ENCODE measurements at places on chromosomes 11 and 22.
A peak's percentile ranks its signal among the peaks of the same experiment; 100 is the strongest.

GRCh38 chr11:61041755-61042518, 60.4 kb upstream of the CD5 start:
- peak; percentile 10 for DNase-seq

DNA sequence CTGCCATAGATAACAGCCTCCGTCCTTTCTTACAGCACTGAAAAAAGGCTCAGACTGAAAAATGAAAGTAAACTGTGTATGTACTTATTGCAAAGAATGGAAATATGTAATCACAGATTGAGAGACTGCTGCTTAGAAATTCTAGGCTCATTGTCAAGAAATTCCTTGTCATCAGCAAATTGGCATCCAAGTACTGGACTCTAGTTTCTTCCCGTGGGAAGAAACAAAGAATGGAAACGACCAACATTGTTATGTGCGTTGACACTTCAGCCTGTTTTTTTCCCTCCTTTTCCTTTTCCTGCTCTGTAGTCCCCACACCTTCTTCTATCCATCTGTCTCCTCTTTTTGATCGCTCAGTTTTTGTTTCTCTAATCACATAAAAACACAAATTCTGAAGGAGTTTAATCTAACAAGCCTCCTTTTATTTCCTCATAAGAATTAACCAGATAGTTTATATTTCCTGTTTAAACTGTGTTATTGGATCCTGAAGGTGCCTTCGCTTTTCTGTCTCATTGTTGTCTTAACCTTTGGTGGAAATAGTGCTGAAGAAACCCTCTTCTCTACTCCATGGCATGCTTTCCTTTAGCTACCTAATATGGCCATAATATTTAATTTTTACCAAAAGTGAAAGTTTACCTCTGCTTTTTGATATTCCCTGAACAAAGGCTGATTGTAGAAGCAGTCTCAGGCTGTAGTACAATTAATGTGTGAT, 20.0 kb upstream of the CASP12 start:
- DNase-seq: no peak

- no peak for DNase-seq
Measured at GRCh38 chr22:49657275-49657973, 170.2 kb downstream of the BRD1 start.

DNA sequence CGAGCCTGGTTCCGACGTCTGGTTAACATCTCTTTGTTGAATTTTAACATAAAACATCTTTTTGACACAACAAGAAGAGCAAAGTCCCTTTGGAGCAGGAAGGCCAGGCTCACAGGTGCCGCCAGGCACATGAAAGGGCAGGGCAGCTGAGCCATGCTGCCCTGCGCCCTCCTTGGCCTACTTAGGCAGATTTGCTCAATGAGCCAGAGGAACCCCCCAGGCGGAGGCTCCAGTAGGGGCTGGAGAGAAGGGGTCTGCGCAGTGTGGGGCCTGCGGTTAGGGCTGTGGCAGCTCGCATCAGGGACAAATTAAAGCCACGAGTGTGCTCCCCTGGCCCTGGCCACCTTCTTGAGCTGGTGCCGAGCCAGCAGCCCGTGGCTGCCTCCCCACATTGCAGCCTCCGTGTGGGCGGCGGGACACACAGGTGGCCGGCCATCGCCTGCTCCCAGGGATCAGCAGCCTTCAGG, 9.9 kb upstream of the SLC22A12 start:
- no peak for DNase-seq

DNA sequence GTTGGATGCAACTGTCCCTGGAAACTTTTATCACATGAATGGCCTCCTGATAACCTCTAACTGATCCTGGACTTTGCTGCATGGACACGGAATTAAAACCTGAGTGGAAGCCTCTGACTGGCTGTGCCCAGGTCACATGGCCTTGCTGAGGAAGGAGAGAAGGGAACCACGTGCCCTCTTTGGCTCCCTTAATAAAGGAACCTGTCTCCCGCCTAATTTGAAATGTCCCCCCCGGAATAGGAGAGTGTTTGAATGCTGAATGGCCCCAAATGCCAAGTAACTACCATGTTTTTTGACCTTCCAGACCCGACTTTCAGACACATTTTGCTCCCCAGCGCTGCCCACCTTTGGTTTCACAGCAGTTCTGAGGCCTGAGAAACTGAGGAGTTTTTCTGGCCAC, 76.9 kb downstream of the ADAMTS15 start:
- no peak for DNase-seq

DNA sequence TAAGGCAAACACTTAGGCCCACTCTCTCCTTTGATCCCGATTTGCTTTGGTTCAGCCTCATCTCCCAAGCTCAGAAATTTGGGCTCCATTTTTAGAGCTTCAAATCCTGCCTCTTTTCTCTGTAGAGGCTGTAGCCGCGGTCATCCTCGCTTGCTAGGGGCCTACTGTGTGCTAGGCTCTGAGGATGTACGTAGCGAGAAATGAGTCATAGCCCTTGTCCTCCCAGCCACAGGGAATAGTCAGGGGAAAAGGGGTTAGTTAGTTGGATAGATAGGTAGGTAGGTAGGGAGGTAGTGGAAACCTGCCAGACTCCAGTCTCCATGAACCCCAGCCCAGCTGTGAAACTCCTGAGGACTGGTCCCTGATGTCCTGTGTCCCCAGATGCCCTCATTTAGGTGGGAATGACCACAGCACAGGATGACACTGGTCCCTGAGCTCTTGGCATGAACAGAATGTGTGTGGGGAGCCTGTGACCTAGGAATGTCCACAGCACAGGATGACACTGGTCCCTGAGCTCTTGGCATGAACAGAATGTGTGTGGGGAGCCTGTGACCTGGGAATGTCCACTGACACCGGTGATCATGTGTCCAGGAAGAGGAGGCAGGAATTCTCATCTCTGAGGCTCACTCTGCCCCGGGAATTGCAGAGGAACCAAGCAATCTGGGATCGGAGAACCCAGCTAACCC, 21.4 kb upstream of the HMOX1 start:
- no peak for DNase-seq

DNA sequence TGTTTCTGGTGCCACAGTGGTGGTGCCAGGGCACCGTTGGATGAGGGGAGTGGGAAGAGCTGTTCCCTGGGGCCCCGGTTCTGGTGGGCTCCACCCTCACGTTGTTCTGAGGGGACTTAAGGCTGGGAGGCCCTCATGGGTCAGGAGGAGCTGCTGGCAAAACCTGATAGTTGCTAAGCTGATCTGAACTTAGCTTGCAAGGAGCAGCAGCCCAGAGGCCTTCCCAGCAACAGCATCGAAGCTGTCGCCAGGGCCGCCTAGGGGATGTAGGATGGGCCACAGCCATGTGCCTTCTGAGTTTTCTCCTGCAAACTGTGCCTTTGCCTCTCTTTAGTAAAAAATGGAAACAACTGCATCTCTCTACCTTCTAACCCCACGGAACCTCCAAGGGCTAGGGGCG, 240.2 kb downstream of the TBC1D22A start:
- DNase-seq: no peak

GRCh38 chr22:38305471-38306448, 11.5 kb downstream of the CSNK1E start:
- DNase-seq: no peak

GRCh38 chr22:49052023-49052538, 775.6 kb downstream of the BRD1 start:
- DNase-seq: no peak

- DNase-seq: no peak
Measured at GRCh38 chr11:126518071-126518971, 162.8 kb downstream of the ST3GAL4 start.

DNA sequence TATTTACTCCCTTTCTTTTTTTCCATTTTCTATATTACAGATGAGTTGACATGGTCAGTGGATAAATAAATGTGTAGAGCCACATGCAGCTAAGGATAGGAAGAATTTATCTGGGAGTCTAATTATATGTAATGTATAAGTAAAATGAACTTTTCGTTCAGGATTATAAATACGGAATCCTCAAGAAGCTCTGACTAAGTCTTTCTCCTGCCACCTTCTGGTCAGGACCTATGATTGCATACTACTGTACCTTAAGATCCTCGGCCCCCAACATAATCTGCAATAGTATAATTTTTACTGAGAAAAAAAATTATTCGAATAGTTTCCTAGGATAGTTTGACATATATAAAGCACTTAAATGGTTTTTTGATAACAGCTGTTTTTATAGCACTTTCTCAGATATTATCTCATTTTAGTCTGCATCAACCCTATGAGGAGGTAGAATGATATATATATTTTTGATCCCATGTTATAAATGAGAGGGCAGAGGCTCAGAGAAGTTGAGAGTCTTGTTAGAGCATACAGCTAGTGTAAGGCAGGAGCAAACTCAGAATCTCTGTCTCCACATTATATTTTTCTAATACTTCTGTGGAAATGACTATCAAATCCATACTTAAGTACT, 36.1 kb downstream of the CCDC90B start:
- no peak for DNase-seq

- DNase-seq: no peak
Measured at GRCh38 chr11:80309301-80309700, 868.5 kb upstream of the TENM4 start.

DNA sequence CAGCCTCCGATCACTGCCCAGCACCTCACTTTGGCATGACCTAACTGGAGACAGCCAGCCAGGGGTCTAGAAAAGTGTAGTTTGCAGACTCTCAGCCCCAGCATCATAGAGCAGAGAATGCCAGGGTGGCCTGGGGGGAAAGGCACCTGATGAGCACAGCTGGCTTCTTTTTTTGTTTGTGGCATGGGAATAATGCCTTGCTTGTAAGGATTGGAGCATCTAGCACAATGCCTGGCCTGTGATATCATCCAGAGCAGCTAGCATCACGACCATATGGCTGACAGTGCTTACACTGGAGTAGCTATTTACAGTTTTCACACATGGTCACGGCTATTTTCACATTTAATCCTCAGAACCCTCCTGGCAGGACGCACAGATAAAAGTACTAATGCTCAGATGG, 594.8 kb upstream of the B3GAT1 start:
- DNase-seq: no peak

DNA sequence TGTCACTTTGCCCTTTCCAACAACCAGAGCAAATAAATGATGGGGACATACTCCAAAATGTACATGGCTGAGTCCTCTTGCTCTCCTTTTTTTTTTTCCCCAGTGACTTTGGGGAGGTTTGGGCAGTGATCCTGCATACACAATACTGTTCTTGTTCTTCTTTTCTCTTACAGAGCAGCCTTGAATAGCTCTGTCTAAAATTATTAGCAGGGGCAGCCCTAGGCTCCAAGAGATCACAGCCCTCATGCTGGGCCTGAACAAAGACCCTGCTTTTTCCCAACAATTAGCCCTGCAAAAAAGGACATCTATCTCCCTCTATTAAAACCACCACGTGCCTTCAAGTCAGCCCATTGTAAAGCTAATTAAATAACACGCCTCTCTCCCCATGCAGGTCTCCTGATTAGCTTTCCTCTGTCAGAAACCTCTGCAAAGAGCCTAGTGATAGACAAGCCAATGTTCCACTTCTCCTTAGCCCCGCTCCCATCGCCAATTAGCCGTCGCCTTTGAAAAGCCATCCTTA, 54.7 kb downstream of the ETS1 start:
- DNase-seq: no peak

GRCh38 chr22:48734359-48734758, 1093.3 kb downstream of the BRD1 start:
- no peak for DNase-seq

DNA sequence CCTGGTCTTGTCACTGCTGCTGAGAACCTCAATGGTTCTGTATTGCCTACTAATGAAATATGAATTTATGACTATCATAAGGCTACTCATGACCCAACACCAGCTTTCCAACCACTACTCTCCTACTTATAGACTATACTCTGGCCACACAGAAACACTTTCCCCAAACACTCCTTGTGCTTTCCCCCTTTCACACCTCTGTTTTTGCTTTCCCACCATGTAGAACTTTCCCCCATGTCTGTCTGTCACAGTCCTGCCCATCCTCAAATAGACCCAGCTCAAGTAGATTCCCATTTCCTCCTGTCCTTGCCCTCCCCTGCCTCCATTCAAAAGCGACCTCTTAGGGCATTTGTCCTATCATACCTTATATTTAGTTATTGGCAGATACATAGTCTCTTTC, 105.9 kb downstream of the ARFGAP2 start:
- DNase-seq: no peak

- DNase-seq: no peak
Measured at GRCh38 chr22:33918676-33919365, 1.5 kb downstream of the LARGE1 start.

GRCh38 chr11:18721561-18722292, 4.3 kb downstream of the IGSF22 start:
- no peak for DNase-seq

GRCh38 chr11:34773826-34774225, 142.4 kb downstream of the APIP start:
- DNase-seq: no peak

DNA sequence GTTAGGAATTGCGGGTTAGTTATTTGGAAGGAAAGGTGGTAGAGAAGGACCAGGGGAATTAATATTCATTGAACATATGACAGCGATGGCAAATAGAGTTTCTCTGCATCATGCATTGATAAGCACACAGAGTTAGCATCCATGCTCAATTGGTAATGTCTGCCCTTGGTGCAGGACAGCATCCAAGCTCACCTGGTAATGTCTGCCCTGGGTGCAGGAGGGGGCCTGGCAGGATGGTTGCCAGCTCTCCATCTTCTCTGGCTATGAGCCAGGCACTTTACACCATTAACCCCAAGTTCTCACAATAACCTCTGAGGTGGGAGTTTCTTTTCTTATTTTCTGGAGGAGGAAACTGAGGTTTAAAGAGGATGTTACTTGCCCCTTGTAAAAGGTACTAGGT, 50.4 kb upstream of the RBFOX2 start:
- DNase-seq: no peak

GRCh38 chr11:15707971-15708370, 593.2 kb downstream of the INSC start:
- no peak for DNase-seq

GRCh38 chr11:84673753-84674152, 953.4 kb downstream of the DLG2 start:
- no peak for DNase-seq

- DNase-seq: peak; percentile 60
Measured at GRCh38 chr11:74321487-74322188, 10.2 kb upstream of the P4HA3 start.

DNA sequence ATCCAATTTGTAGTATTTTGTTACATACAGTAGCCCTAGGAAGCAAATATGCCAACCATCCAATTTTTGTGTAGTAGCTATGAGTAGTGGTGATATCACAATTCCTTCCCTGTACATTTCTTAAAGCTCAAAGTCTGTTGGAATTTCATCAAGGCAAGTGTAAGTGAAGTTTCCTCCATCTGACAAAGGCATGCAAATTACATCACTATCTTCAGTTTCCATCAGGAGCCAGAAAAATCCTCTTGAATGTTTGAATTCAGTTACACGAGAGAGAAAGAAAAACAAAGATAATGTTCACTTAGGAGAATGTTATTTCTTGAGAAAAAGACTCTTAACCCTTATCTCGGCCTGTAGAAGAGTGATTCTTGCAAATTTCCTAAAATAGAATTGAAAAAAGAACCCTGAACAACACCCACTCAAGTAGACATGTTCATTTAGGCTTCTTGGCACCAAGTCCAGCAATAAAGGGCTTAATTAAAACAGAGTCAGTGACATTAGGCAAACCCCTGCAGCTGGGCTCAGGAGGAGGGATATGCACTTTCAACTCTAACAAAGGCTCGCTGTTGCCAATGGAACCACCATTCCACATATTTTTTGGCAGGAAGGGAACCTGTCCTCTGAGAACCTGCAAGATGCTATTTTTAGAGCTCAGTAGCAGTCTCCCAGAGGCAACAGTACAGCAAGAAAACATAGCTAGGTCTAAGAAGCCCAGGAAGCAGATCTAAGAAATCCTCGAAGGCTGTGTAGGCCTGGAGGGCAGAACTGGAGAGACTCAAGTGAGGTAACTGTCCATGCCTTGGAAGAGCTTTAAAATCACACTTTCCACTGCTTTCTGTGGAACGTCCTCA, 144.6 kb downstream of the CCDC81 start:
- DNase-seq: no peak

Measured in brain pericyte (primary cell).